Activated T-helper 2 cell treated with anti-CD3 and anti-CD28 coated beads, Interferon-gamma antibody, Interleukin-2, Interleukin-4, amounts not matched to agents 10 μg/mL and 5 μg/mL and 100 μg/mL, durations not matched to agents 14 hours and 24 hours and 36 hours (primary cell): ENCODE measurements at places on chromosomes 7 and 10.

- no peak for DNase-seq
Observed at GRCh38 chr7:39948375-39948955, 1.6 kb upstream of the CDK13 start.

DNA sequence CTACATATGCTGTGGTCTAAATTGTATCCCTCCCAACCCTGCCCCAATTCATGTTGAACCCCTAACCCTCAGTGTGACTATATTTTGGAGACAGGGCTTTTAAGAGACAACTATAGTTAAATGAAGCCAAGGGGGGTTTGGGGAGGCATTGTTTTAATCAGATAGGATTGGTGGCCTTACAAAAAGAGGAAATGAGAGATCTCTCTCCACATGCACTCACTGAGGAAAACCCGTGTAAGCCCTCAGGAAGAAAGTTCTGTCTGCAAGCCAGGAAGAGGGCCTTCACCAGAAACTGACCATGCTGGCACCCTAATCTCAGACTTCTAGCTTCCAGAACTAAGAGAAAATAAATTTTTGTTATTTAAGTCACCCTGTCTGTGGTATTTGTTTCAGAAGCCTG lies 276.7 kb downstream of the KIF20B start:
- DNase-seq, result no peak

GRCh38 chr7:93461350-93461749 lies 113.2 kb downstream of the CALCR start:
- DNase-seq, result no peak

DNA sequence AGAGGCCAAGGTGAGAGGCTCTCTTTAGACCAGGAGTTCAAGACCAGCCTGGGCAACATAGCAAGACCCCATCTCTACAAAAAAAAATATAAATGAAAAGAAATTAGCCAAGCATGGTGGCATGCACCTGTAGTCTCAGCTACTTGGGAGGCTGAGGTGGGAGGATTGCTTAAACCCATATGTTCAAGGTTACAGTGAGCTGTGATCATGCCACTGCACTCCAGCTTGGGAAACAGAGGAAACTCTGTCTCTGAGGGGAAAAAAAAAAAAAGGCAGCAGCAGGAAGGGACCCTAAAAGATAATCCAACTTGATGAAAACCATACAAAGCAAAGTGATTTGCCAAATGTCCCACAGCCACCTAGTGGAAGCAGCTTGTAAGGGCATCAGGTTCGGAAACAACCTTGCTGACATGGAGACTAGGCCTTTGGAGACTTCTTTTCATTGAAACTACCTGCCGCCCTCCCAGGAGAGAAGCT lies 15.6 kb upstream of the PBLD start:
- peak; percentile 25 for DNase-seq

DNA sequence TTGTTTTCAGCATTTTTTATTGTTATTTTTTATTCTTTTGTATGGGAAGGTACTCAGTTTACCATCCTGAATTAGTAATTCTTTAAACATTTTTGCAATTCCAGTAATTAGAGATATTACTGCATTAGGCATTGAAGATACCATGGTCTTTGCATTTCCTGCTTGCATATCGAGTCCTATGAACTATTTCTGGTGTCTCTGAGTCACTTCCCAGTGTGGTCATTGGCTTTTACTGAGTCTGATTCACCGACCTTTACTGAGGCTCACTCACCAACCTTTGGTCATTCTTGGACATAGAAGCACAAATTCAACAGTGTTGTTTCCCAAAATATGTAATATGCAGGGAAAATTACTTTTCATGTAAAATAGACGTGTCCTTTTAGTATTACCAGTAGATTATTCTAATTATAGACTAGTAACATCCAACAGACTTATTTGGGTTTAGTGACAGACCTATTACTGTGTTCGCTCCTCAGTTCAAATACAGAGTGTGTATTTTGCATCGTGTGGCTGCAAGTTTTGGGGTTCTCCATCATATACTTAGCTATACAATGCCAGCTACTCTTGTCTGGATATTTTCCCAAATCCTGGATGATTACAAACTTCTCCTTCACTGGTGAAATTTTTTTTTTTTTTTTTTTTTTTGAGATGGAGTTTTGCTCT lies 180.7 kb upstream of the PRSS1 start:
- DNase-seq, result no peak

DNA sequence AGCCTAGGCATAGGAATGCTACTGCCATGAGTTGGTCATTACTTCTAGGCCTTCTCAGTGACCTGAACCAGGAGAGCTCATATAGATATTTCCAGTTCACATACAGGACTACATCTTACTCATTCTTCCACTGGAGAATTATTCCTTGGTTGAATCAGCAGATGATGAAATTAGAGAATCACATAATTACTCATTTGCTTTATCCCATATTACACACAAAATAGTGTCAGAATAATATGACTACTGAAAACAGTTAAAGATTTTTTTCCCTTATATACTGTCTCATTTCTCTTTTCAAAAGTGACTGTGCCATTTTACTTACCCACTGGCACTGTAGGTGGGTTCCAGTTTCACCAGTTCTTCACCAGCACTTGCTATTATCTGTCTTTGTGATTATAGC lies 18.5 kb downstream of the BMS1 start:
- no peak for DNase-seq

DNA sequence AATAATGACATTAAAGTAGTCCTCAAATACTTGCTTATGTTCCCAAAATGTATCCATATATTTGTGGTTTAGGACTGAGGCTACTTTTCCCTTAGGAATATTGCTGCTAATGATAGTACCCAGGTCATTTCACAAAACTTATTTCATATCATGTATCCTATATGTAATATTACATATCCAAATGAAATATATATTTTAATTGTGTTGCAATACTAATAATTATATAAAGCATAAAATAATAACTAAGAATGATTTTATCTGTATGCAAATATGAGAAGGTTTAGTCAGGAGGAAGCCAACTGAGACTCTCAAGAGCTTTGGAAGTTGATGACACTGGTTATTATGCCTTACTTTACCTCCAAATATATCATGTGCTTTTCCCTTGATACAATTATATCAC lies 231.5 kb upstream of the KLF14 start:
- no peak for DNase-seq

DNA sequence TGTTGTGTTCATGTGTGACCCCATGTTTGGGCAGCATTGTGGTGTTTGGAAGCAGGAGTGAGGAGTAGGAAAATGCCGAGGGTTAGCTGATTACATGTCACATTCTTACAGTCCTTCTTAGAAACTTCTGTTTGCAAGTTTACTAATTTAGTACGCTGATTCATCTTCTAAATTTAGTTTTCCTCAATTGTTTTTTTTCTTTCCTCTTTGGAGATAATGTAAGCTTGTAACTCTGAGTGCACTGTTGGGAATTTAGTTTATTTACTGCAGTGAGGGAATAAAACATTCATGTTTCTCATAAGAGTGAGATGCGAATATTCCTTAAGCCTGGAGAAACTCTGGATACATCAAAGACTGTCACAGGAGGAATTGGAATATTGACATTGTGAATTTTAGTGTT lies 135.0 kb downstream of the NT5C2 start:
- DNase-seq, result no peak
